Peyer's patch (tissue), 4 donors: ENCODE measurements at places on chromosomes 3 and 15. TPM values are rescaled to one million over a fixed set of nuclear protein-coding genes. Genes with fewer than 3 reads are reported as not detected.
A peak's percentile ranks its signal among the peaks of the same experiment; 100 is the strongest.

The SUSD5 gene
- total RNA-seq, result not detected

The NR2E3 gene
- not detected for total RNA-seq

The FBXO40 gene
- total RNA-seq, result not detected

The CCR5 gene
- 1.6 TPM for total RNA-seq

The UTS2B gene
- total RNA-seq, result 6.6 TPM

The ZFAND6 gene
- total RNA-seq, result 75.9 TPM

The DUOXA2 gene
- total RNA-seq, result not detected

The GOLGA8Q gene
- total RNA-seq, result 1.3 TPM

The FILIP1L gene
- total RNA-seq, result 69.3 TPM

The ATP13A4 gene
- total RNA-seq, result 0.47 TPM

The ECE2 gene
- total RNA-seq, result not detected

The CPN2 gene
- not detected for total RNA-seq

- no peak for DNase-seq
Measured at GRCh38 chr3:64148955-64149653, 76.2 kb downstream of the PRICKLE2 start.

- DNase-seq, result no peak
Measured at GRCh38 chr3:78742491-78742890, 1025.3 kb downstream of the ROBO1 start.

GRCh38 chr3:57512166-57512565 lies 32.0 kb downstream of the DNAH12 start:
- DNase-seq, result no peak

DNA sequence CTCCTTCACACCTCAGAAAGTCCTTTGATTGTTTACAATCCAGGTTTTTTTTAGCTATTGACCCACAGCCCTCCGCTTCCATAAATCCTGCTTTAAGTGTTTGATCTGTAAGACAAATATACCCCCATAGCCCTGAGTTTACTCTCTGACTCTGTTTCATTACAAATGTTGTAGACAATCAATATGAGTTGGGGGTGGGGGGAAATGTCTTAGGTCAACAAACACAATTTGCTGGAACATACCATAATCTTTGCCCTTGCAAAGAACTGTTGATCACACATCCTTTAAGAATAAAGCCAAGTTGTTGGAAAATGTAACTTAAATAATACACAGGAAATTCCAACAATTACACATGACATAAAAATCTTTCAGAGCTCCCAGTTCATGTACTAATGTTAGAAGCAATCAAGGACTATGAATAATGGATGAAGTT lies 301.8 kb upstream of the SEMA6D start:
- DNase-seq, result no peak

DNA sequence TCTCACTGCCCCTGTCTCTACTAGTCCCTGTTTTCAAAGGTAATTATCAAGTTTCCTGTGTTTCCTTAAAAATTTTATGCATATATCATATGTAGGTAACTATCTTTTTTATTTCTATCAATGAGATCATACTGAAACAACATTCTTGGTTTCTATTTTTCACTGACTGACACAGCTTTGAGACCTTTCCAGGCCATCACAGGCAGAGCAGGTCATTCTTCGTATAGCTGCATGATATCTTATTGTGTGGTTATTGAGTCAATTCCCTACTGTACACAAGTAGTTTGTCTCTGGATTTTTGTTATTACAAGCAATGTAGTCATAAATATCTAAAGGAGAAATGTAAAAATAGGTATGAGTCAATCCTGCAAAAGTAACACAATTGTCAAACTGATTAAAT lies 169.6 kb downstream of the CFAP20DC start:
- no peak for DNase-seq

GRCh38 chr3:126252373-126252772 lies 72.0 kb upstream of the ALDH1L1 start:
- no peak for DNase-seq

GRCh38 chr15:39431376-39431775 lies 149.5 kb upstream of the THBS1 start:
- no peak for DNase-seq

DNA sequence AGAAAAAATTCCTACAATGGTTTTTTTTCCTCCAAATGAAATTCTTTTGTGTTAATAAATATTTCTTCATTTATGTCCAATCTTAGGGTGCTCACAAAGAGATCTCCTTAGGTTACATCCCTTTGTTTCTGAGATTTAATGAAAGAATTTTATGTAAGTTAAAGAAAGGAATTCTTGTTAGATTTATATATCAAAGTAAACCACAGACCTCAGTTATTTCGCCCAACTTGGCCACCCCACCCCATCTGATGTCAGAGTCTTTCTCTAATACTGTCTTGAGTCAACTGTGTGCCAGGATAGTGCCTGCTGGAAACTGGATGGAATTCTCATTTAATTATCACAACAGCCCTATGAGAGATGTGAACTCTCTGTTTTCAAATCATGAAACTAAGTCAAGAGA lies 259.9 kb downstream of the OPA1 start:
- no peak for DNase-seq

DNA sequence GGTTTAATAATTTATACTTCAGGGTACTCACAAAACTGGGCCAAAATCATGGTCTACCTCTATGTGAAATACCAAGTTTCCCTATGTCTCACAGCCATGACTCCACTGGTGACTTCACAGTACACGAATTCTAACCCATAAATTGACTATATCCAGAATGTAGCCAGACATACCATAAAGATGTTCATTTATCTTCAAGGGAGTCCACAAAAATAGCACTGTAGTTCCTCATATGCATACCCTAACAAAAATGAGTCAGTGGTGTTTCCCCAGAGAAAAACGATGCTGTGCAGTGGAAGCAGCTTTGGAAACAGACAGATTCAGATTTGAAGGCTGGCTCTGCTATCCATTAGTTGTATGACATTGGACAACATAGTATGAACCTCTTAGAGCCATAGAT lies 438.8 kb downstream of the FHIT start:
- no peak for DNase-seq

DNA sequence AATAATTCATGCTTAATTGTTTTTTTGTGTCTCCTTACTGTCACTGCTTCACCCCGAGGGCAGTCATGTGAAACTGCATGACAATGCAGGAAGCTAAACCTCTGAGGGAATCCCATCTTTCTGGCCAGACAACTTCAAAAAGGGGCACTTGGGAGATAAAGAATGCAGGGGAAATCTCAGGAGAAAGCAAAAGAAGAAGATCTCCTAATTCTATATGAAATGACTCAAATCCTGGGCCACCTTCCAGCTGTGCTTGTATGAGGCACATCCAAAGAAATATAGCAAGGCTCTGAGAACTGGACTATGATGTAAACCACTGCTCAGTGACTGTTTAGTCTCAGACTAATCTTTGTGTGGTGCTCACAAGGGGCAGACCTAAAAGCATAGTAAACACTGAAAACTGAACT lies 22.6 kb upstream of the UMPS start:
- no peak for DNase-seq

- no peak for DNase-seq
Measured at GRCh38 chr3:43632269-43632733, 10.5 kb upstream of the ANO10 start.

- DNase-seq, result no peak
Measured at GRCh38 chr3:42655980-42656679, 2.6 kb downstream of the ZBTB47 start.

- no peak for DNase-seq
Measured at GRCh38 chr3:53803124-53803815, 42.9 kb downstream of the CHDH start.

- DNase-seq, result no peak
Measured at GRCh38 chr15:69731581-69731980, 279.0 kb downstream of the RPLP1 start.

DNA sequence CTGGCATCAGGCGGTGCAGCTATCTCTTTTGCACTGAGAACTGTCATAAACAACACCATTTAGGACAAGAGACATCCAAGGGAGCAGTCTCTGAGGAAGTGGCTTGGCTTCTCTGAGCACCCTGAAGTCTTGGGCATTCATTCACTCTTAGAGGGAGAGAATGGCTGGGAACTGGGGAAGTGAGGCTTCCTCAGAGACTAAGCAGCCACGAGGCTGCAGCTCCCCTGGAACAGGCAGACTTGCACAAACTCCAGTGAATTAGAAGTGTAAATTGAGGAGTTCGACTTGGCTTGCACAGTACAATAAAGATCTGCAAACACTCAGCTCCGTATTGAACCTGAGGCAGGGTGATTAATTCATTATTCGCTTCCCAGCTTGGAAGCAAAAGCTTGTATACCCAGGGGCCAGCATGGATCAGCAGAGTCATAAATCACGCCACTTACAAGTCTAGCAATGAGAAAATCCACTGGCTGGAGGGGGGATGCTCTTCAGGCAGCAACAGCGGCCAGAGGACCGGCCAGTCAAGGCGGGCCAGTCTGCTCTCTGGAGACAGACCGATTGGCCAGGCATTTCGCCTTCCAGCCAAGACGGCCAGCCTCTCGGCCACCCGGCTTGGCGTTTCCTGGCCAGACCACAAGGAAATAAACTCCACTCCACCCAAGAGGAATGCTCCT lies 118.8 kb upstream of the ADPGK start:
- no peak for DNase-seq

GRCh38 chr3:30437171-30437601 lies 169.2 kb upstream of the TGFBR2 start:
- no peak for DNase-seq

DNA sequence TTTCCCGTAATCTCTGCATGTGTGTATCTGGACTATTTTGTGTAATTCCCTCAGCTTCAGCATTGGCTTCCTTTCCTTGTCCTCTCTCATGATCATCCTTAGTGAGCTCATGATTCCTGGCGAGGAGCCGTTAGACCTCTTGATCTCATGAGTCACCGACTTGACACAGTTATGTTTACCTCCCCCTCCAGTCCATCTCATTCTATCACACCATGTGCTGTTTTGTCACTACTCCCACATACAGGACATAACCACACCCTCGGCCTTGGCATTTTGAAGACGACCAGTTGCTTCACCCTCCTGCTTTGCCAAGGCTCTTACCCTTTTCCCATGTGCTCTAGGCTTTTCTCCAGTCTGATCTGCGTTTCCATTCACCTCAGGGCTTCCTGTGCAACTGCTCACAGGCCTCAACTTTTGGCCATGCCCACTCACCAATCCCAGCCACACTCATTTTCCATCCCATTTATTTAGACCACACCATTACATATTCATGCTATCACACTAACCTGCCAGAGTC lies 41.5 kb downstream of the CP start:
- peak; percentile 30 for DNase-seq

DNA sequence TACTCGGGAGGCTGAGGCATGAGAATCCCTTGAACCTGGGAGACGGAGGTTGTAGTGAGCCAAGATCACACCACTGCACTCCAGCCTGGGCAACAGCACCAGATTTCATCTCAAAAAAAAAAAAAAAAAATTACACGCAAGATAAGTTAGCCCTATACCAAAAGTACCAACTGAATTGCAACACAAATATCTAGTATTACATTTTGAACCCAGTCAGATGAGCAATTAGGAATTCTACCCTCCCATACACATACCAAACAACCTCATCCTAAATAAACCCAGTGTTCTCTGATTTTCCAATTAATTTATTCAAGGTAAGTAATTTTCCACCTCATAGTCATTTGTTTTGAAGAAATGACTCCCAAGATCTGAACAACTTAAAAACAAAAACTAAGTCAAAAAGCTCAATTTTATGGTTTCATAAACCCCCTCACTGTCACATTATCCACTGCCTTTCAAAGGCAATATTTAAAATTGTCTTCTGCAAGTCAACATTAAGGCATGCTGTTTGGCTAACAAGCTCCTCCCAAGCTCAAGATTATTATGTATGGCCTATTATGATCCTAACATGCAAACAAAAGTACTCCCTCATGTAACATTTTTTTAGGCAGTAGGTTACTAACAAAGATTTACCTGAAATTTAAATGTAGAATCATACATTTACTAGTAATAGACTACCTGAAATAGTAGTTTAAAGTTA lies 4.5 kb downstream of the RAF1 start:
- DNase-seq, result no peak

- DNase-seq, result no peak
Measured at GRCh38 chr3:188633206-188633605, 479.2 kb downstream of the LPP start.
